Mesothelial cell of epicardium (in vitro differentiated cells): ENCODE measurements at places on chromosomes 1 and 21. TPM values are rescaled to one million over a fixed set of nuclear protein-coding genes. Genes with fewer than 3 reads are reported as not detected.

The PRSS38 gene
- total RNA-seq, result not detected in 3 replicates

The CD1C gene
- total RNA-seq, result not detected in 3 replicates

The OR6N1 gene
- total RNA-seq, result not detected in 3 replicates

The FCRL6 gene
- 0.60 to 0.62 TPM (median 0.61 TPM) in 3 replicates for total RNA-seq

The DIPK1A gene
- total RNA-seq, result 11.8 to 13.8 TPM (median 12.3 TPM) in 3 replicates
